Astrocyte (in vitro differentiated cells and primary cell): ENCODE measurements at places on chromosomes 4 and X. TPM values are rescaled to one million over a fixed set of nuclear protein-coding genes. Genes with fewer than 3 reads are reported as not detected.

DNA sequence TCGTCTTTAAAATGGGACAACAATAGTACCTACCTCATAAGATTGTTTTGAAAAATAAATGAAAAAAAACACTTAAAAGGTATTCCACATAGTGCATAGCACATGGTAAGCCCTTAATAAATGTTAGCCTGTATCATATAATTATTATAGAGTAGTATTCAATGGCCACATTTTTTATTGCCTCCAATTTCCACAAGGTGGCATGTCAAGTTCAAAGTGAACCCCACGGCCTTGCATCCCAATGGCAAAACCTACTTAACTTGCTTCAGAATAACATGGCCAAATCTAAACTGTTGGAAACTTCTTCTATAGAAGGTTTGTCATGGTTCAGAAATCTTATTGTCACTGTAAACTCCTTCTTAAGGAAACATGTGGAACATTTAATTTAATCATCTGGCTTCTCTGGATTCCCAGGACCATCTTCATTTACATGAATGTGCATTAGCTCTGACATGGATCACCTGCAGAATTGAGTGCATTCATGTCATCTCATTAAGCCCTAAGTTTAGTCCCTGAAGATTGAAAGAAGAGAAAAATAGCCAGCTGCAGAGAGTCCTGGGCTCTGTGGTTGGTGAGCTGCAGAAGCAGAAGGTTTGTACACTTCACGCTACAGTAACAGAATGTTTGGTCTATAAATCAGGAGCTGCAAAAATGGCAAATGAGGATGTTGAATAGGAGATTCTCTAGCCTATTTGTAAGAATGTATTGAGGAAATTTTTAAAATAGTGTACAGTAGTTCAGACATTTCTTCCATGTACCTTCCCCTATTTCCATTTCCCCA, 61.0 kb downstream of the ANXA3 start:
- no peak for DNase-seq
- no peaks in the 10 kb centered on the region for H3K27me3 ChIP-seq
- no peak overlapping the region for H3K27ac ChIP-seq
- no peaks in the 10 kb centered on the region for H3K36me3 ChIP-seq
- no peak overlapping the region for H3K4me3 ChIP-seq
- no peaks in the 10 kb centered on the region for H3K4me1 ChIP-seq

The NLRP2B gene
- total RNA-seq, result not detected in 2 replicates

GRCh38 chr4:53039741-53040458, 177.8 kb downstream of the RASL11B start:
- H3K4me3 ChIP-seq, result no peak overlapping the region
- no peak for DNase-seq
- H3K36me3 ChIP-seq, result no peaks in the 10 kb centered on the region
- no peak overlapping the region for H3K27ac ChIP-seq
- no peaks in the 10 kb centered on the region for H3K4me1 ChIP-seq

DNA sequence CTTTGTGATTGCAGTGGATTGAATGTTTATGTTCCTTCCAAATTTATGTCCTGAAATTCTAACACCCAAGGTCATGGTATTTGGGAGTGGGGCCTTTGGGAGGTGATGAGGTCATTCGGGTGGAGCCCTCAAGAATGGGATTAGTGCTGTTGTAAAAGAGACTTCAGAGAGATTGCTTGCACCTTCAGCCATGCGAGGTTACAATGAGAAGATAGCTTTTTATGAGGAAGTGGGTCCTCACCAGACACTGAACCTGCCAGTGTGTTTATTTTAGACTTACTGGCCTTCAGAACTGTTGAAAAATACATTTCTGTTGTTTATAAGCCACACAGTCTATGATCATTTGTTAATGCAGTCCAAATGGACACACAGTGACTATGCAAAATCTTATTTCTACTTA, 161.0 kb upstream of the GPRIN3 start:
- no peaks in the 10 kb centered on the region for H3K27me3 ChIP-seq
- peaks cover 7% of the 10 kb centered on the region for H3K4me1 ChIP-seq
- H3K4me3 ChIP-seq, result no peak overlapping the region
- no peak for DNase-seq

- H3K4me1 ChIP-seq, result no peaks in the 10 kb centered on the region
- DNase-seq, result peak; percentile 20
- no peak overlapping the region for H3K4me3 ChIP-seq
These were observed 49.4 kb downstream of the C4orf46 start for GRCh38 chr4:158622251-158622650.
